Stimulated activated CD4-positive, alpha-beta T cell treated with anti-CD3 and anti-CD28 coated beads, Interleukin-1b, Interleukin-23, amount 100 ng/mL, for 1 hour (primary cell): ENCODE measurements at places on chromosomes 11 and 22.

GRCh38 chr11:67178421-67178820 is 59.4 kb downstream of the KDM2A start:
- no peak for DNase-seq

- no peak for DNase-seq
Measured at GRCh38 chr22:48441553-48441850, 1386.2 kb downstream of the BRD1 start.

GRCh38 chr11:35363246-35363801 is 56.0 kb downstream of the SLC1A2 start:
- DNase-seq = no peak

DNA sequence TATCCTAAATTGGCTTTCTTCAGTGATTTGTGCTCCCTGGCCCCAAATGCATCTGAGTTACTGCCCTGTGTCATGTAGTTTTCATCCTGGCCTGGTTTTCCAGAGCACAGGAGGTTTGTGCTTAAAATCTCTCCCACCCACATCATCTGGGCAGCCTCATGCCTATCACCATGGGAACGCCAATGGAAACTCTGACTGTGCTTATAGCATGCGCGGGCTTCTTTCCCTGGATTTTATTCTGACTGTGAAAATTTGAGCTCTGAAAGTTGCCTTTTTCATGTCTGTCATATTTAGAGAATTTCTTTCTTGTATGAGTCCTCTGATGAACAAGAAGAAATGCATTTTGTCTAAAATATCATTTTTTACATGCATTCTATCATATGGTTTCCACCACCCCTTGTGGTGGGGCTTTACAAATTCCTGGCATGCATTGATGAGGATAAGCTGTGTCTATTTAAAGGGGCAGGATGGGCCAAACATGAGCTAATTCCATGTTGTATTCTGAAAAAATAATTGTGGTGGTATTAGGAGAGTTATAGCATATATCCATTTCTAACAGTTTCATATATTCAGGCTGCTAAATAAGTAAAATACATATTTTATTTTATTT is 55.1 kb downstream of the IRAG1 start:
- no peak for DNase-seq

- no peak for DNase-seq
Measured at GRCh38 chr11:97974798-97975498, 1045.8 kb upstream of the CNTN5 start.

DNA sequence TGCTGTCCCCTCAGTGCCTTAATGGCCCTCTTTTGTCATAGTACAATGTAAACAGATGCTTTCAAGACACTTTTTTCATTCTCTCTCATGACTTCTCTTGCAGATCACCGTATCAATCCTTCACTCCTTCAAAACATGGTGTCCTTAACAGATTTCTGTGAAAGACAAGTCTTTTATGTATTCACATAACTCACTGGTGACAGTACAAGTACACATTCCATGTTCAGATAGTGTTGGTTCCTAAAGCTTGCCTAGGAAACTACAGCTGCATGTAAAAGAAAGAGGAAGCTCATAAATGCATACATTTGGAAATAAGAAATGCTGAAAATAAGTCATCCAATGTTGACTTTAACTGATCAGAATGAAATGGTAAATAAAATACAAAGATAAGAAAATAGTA is 5.0 kb upstream of the OR52E6 start:
- no peak for DNase-seq
